ENCODE measurements at places on chromosomes 12 and 14. TPM values are rescaled to one million over a fixed set of nuclear protein-coding genes. Genes with fewer than 3 reads are reported as not detected.

GRCh38 chr14:92493492-92493891 is 20.1 kb upstream of the RIN3 start:
- H3K4me1 ChIP-seq: peaks cover 24% of the 10 kb centered on the region
- no peak for DNase-seq
- H3K27me3 ChIP-seq: no peaks in the 10 kb centered on the region
- no peak overlapping the region for H3K27ac ChIP-seq

Gene TEX52
- total RNA-seq: not detected

- no peak overlapping the region for H3K27ac ChIP-seq
- DNase-seq: no peak
- peaks cover 26% of the 10 kb centered on the region for H3K36me3 ChIP-seq
- H3K27me3 ChIP-seq: no peaks in the 10 kb centered on the region
- no peaks in the 10 kb centered on the region for H3K4me1 ChIP-seq
Measured at GRCh38 chr12:122610207-122610606, 83.2 kb downstream of the KNTC1 start.

DNA sequence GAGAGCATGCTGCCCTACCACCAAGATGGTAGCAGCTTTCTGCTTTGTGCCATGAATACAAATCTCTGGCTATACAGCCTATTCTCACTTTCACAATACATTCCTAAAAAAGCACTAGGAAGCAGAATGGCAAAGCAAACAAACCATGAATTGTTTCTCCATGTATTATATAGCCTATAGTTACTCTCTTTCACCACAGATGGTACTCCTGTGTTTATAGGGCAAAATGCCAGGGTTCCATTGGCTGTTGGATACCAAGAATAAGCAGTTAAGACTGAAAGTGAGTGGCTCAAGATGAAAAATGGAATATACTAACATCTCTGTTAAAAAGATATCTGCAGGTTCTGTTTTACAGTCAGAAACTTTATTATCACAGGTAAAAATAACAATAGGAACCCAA is 11.1 kb downstream of the ARF3 start:
- no peak for DNase-seq
- H3K4me3 ChIP-seq: no peak overlapping the region
- H3K36me3 ChIP-seq: peaks cover 14% of the 10 kb centered on the region
- H3K27ac ChIP-seq: no peak overlapping the region
- no peaks in the 10 kb centered on the region for H3K27me3 ChIP-seq

GRCh38 chr12:62468397-62468796 is 1.8 kb downstream of the MON2 start:
- H3K27ac ChIP-seq: no peak overlapping the region
- peaks cover 7% of the 10 kb centered on the region for H3K4me1 ChIP-seq
- H3K36me3 ChIP-seq: no peaks in the 10 kb centered on the region
- H3K27me3 ChIP-seq: no peaks in the 10 kb centered on the region

DNA sequence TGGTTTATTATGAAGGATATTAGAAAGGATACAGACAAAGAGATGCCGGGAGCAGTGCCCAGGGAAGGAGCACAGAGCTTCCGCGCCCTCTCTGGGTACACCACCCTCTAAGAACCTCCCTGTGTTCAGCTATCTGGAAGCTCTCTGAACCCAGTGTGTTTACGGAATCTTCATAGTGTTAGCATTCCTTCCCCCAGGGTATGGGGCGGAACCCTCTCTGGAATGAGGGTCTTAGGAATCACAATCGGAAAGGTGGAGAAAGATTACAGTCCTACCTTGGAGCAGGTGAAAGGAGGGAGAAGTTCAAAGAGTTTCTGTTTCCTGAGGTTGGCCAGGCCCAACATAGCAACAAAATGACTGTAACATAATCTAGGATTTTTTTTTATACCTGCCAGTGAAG is 6.8 kb upstream of the NUDT4 start:
- H3K4me3 ChIP-seq: no peak overlapping the region
- no peak for DNase-seq
- no peaks in the 10 kb centered on the region for H3K36me3 ChIP-seq
- no peak overlapping the region for H3K27ac ChIP-seq
- no peaks in the 10 kb centered on the region for H3K27me3 ChIP-seq
- H3K4me1 ChIP-seq: peaks cover 5% of the 10 kb centered on the region

- no peak overlapping the region for H3K27ac ChIP-seq
- no peaks in the 10 kb centered on the region for H3K4me1 ChIP-seq
- DNase-seq: no peak
- H3K36me3 ChIP-seq: no peaks in the 10 kb centered on the region
- no peaks in the 10 kb centered on the region for H3K27me3 ChIP-seq
- no peak overlapping the region for H3K4me3 ChIP-seq
Measured at GRCh38 chr14:47057364-47057763, 405.8 kb upstream of the RPL10L start.

All from muscle of leg (tissue), 16 donors.